ENCODE measurements at places on chromosomes 4 and X. TPM values are rescaled to one million over a fixed set of nuclear protein-coding genes. Genes with fewer than 3 reads are reported as not detected.

- no peak for DNase-seq
These were observed 30.2 kb downstream of the GPRIN3 start for GRCh38 chr4:89277412-89277811.

DNA sequence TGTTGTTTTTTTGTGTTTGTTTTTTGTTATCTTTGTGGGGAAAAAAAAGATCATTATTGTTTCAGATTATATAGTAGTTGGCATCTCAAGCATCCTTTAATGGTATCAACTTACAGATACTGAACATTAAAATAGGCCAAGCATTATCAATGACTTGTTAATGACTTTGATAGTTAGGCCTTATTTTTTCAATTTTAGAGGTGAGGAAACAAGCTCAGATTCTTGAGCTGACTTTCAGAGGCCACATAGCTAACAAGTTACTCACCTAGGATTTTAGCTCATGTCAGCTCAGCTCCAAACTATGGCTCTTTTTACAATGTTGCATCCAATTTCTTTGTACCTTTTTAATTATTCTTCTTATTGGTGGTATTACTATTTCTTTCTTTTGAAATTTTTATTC lies 471 bp upstream of the PLAC8 start:
- DNase-seq: no peak

DNA sequence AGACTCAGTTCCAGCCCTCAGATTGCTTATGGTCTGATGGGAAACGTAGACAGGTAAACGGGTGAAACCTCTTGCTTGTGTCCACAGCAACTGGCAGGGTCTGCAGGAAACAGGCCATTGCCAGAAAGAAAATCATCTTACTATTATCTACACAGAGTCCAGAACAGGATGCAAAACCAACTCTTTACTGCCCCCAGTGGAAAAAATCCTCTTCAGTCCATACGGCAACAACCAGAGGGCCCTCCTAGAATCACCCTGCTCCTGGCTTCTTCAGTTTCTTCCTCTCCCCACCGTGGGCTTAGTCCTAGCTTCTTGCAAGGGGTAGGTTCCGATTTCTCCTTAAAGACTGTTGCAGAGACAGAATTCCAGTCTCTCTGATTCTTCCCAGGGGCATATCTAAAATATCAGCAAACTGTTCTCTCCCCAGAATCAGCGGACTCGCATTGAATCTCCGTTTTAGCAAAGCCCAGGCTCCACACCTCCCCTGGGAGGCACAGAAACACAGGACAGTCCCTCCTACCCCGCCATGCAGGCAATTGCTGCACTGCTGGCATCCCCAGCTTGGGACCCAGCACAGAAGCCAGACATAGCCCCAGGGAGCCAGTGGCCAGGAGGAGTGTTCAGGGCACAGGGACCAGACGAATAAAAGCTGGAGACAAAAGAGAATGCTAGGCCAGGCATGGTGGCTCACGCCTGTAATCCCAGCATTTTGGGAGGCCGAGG lies 41.0 kb upstream of the SH3RF1 start:
- DNase-seq: no peak

DNA sequence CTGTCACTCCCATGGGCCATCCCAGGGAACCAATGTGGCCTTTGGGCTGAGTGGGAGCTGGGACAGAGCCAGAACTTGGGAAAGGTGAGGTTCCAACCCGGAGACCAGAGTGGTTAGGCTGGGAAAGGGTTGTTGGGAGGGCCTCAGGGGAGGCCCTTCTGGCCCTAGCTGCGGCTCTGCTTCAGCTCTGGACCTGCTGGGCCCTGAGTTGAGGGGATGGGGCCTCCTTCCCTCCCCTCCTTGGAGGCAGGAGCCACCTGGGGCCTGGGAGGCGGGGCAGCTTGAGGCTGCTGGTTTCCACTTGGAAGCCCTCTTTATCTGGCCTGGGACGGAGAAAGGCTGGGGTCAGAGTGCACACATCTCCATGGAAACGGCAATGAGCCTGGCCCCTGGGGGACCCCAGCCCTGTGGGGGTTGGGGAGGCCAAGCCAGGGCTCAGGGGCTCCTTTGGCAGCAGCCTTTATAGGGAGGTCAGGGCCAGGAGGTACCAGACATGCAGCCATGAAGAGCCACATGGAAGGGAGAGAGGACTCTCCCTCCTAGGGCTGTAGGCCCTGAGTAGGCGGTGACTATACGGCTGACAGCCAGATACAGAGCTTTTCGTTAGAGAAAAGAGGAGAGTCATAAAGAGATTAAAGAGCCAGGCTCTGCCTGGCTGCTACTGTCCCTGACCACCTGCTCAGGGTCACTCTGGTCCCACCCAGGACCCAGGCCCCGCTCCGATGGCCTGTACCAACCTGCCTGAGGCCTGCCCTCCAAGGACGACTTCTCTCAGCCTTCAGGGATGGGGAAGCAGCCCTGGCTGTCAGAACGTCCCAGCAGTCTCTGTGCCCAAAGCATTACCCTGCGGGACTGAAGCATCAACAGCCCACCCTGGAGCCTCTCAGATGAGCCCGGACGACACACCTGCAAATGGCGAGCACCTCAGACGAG lies 6.9 kb upstream of the NSD2 start:
- no peak for DNase-seq

DNA sequence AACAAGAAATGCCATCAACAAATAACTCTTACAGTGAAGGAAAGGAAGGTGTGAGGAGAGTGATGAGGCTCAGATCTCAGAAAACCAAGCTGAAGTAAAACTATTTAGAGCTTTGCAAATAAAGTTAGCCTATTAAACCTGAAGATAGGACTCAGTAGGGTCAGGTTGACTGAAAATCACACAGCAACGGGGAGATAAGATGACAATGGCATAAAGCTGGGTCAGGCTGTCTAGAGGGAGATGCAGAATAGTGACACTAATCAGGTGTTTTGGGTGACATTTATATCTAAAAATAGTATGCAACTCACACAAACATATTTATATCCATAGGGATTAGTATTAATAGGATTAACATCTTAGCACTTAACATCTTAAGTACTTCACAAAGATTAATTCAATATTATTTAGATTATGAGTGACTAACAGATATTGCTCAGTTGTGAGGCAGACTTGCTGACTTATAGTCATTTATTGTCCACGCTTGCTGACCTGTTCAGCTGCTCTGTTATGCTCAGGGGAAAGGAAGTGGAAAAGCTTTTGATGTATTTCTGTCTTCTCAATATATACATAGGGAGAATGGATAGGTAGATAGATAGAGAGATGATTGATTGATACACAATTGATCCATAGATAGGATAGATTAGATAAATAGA lies 130.7 kb upstream of the GUCY1A1 start:
- DNase-seq: no peak

GRCh38 chrX:41603596-41603995 lies 85.2 kb upstream of the GPR34 start:
- no peak for DNase-seq

- DNase-seq: no peak
These were observed 121.8 kb upstream of the TMEM47 start for GRCh38 chrX:34778916-34779315.

The SRD5A3 gene
- 10.2 TPM for total RNA-seq

The IL9R gene
- total RNA-seq: not detected

The FMR1NB gene
- total RNA-seq: not detected

The PITX2 gene
- not detected for total RNA-seq

The ARL9 gene
- not detected for total RNA-seq

Data from heart left ventricle (tissue), 16 donors.